ENCODE measurements at places on chromosomes 2 and 18. TPM values are rescaled to one million over a fixed set of nuclear protein-coding genes. Genes with fewer than 3 reads are reported as not detected.

DNA sequence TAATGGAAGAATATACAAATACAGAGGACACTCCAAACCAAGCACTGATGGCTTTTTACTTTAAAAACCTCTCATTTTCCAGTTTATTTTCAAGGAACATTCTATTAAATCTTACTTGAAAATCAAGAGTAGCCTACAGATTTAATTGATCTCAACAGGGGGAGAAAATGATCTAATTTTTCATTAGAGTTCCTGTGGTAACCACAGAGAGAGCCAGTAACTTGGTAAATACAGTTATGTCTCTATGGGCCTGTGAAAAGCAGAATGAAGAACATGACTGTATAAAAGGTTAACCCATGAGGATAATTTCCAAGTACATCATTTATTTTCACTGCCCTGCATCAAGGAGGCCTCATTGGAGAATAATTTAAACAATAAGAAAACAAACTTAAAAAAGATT is 39.8 kb upstream of the ITPRID2 start:
- DNase-seq, result no peak

GRCh38 chr2:113098041-113098440 is 29.4 kb upstream of the IL1RN start:
- no peak for DNase-seq

- peak; percentile 97 for DNase-seq
Measured at GRCh38 chr2:43041661-43042360, 184.6 kb downstream of the ZFP36L2 start.

GRCh38 chr18:24546307-24546706 is 85.9 kb downstream of the HRH4 start:
- no peak for DNase-seq

DNA sequence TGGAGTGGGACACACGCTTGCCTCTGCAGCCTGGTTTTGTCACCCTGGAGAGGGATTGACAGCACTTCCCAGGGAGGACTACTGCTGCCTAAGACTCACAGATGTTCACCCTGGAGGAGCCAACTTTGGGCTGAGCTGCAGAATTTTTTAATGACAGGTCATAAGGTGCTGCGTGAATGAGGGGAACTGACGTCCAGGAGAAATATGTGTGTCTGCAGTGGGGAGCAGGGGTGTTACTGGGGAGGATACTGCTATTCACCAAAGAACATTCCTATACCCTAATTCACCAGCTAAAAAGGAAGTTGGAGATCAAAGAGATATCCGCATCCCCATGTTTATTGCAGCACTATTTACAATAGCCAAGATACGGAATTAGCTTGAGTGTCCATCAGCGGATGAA is 144.4 kb downstream of the MGAT5 start:
- peak; percentile 91 for DNase-seq

Gene TYMS
- total RNA-seq, result 26.7 TPM

Gene CFAP65
- not detected for total RNA-seq

All from IMR-90 (cell line).